NCI-H2081 treated with DMSO at 0.1 percent for 48 hours (cell line): ENCODE measurements at places on chromosomes 16 and 17.

DNA sequence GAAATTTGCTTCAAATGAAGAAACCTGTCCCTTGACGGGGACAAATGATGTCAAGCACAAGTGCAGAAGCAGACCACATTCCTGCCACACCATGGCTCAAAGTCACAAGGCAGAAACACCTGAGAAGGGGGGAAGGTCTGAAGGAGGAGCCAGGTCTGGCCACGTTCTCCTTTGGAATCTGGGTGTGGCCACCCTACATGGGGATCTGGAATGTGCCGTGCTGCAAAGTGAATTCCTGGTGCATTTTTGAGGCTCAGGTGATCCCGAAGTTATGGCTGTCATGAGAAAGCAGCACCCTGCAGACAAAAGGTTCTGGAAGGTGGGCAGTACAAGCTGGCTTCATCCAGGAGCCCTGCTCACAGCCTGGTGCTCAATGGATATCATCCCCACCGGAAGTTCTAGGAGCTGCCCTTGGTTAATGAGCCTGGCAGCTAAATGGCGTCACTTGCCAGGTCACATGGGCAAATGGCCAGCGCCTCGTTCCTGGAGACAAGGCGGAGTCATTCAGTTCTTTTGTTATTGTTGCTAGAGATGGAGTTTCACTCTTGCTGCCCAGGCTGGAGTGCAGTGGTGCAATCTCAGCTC, 20.1 kb upstream of the ADCY9 start:
- no peak for DNase-seq

DNA sequence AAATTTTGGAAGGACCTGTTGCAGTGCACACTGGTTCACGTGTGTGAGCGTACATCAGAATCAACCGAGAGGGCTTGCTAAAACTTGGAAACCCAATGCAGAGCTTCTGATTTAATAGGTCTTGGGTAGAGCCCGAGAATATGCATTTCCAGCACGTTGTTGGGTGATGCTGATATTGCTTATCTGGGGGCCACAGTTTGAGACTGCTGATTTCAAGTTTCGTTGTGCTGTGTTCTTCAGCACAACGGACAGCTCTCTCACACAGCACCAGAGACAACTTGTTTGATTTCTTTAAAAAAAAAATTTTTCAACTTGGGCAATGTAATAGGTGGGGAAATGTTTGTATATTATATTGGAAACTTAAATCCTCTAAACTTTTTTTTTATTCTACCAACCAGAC, 9.4 kb downstream of the OR4D2 start:
- DNase-seq = no peak

- no peak for DNase-seq
Observed at GRCh38 chr17:51801626-51802025, 356.9 kb downstream of the CA10 start.

GRCh38 chr17:75078284-75079022, 9.3 kb upstream of the SLC16A5 start:
- DNase-seq = no peak

DNA sequence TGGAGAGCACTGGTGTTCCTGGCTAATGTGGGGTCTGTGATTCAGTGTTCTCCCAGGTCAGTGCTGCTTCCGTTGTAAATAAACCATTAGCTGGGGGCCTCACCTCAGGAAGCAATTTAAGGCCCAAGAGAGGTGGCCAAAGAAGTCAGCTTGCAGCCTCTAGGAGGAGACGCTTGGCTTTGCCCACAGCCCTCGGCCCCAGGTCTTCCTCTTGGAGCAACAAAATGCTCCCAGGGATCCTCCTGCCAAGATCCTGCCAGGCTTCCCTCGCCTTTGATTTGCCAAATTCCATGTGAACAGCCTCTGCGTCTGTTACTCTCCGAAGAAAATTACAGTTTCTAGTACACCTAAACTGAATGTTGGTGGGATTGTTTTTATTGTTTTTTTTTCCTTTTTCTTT, 62.4 kb upstream of the TBX2 start:
- DNase-seq = no peak

- DNase-seq = no peak
Observed at GRCh38 chr17:13699261-13699660, 97.5 kb upstream of the HS3ST3A1 start.

DNA sequence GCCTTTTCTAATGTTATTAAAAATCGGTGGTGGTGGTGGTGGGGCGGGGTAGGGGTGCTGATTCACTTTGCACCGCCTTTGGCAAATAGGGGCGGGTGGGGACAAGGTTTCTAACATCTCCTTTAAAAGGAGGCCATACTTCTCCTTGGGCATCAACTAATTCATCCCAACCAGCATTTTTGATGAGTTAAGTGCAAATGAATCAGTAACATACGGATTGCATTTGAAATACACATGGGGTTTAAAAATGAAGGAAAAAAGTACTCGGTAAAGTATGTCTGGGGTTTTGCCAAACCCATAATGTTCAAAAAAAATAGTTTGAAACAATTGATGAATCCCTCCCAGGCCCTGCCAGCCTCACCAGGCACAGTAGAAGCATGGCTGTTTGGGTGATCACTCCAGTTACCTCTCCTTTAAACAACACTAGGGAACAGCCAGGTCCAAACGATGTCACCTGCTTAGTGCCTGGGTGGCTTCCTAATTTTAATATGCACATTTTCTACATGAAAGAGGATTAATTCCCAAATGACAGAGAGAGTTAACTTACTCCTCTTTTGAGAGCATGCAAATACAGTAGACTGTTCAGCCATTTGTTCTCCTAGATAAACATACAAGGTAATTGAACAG, 107.2 kb downstream of the ANKFN1 start:
- no peak for DNase-seq

- DNase-seq = no peak
Observed at GRCh38 chr17:37532756-37533155, 43.1 kb downstream of the DUSP14 start.

DNA sequence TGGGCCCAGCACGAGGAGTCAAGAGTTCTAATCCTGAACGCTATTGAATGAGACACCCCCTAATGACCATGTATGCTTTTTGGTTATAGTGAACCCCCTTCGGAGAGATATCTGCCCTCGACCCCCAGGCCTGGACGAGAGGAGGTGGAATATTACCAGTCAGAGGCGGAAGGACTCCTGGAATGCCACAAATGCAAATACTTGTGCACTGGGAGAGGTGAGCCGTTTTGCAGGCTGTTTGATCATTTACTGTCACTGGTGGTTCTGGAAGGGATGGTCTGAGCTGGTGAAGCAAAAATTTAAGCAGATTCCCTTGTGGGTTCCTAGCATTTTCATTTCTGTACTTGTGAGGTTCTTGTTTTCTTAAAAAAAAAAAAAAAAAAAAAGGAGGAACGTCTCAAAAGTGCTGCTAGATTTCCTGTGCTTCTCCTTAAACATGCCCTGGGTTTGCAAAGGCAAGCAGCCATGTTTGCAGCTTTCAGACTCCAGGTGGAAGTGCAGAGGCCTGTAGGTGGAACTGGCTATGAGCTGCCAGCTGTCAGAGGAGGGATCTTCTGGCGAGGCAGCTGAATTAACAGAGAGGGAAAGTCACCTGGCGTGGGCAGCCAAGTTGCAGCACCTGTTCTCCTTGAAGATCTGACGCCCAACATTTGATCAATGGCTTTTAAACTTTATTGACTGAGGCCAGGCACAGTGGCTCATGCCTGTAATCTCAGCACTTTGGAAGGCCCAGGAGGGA, 3.5 kb downstream of the MARVELD3 start:
- DNase-seq = no peak

- DNase-seq = no peak
Observed at GRCh38 chr16:77220427-77220826, 21.2 kb downstream of the SYCE1L start.

DNA sequence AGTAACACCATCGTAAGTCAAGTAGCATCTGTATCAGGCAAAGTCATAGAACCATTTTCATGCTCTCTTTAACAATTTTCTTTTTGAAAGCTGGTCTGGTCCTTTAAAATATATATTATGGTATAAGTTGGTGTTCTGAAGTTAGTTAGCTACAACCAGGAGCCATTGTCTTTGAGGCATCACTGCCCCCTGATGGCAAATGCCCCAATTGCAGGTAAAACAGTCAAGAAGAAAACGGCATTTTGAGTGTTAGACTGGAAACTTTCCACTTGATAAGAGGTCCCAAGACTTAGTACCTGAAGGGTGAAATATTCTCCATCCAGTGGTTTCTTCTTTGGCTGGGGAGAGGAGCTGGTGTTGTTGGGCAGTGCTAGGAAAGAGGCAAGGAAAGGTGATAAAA, 14.1 kb downstream of the TP53 start:
- DNase-seq = no peak

GRCh38 chr16:84545114-84545737, 40.8 kb upstream of the MEAK7 start:
- DNase-seq = no peak

- DNase-seq = no peak
Observed at GRCh38 chr17:76593959-76594358, 8.3 kb upstream of the ST6GALNAC2 start.

DNA sequence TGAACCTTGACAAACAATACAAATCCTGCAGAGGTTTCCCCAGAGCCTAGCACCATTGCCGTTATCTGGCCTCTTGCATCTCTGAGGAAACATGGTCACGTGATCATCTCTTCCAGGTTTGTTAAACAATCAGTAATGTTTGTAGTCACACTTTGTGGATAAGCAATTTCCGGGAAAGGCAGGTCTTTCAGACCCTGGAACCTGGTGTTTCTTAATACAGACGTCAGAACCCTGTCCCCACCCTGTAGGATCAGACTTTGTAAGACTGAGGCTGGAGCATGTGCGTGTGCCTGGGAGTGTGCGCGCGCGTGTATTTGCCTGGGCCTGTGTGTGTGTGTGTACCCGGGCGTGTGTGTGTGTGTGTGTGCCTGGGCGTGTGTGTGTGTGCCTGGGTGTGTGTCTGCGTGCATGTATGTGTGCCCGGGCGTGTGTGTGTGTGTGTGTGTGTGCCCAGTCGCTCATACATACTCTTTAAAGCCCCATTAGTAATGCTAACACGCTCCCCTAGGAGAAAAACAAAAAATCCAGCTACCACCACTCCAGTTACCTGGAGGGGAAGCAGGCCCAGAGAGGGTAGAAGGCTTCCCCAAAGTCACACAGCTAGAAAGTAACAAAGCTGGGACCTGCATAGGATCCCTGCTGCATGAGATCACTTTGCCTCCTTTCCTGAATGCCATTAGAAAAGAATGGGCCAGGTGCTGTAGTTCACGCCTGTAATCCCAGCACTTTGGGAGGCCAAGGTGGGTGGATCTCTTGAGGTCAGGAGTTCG, 5.3 kb downstream of the CTNS start:
- DNase-seq = no peak
